ENCODE measurements at places on chromosomes 16 and 17.

- no peak for DNase-seq
These were observed 28.0 kb upstream of the ADCY7 start for GRCh38 chr16:50238314-50238713.

- no peak for DNase-seq
These were observed 81.2 kb downstream of the TOX3 start for GRCh38 chr16:52465711-52466267.

DNA sequence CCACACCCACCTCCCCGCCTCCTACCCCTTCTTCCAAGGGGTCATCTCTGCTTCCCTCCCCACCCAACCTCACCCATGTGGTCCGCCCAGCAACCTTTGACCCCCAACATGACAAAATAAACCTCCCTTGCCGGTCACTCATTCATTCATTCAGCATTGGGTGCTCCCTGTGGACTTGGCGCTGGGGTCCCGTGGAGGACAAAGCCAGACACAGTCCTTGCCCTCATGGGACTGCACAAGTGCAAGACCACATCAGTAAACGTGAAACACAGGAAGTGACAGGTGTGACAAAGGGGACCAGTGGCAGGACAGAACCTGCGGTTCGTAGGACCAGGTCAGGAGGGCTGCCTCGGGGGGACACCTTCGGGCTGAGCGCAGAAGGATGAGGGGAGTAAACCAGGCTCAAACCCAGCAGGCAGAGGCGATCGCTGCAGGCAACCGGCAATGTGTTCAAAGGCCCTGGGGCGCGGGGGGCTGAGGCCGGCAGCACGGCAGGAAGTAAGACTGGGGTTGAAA, 185.4 kb downstream of the SEC14L1 start:
- DNase-seq, result no peak

- no peak for DNase-seq
These were observed 21.6 kb downstream of the POLR3E start for GRCh38 chr16:22318690-22319358.

- DNase-seq, result peak; percentile 44
These were observed at the start of gene SLC47A1 for GRCh38 chr17:19533718-19534561. TSS of gene SLC47A1 (plus strand) at chr17:19533854. CDS start at chr17:19533940, 86 bp downstream.

DNA sequence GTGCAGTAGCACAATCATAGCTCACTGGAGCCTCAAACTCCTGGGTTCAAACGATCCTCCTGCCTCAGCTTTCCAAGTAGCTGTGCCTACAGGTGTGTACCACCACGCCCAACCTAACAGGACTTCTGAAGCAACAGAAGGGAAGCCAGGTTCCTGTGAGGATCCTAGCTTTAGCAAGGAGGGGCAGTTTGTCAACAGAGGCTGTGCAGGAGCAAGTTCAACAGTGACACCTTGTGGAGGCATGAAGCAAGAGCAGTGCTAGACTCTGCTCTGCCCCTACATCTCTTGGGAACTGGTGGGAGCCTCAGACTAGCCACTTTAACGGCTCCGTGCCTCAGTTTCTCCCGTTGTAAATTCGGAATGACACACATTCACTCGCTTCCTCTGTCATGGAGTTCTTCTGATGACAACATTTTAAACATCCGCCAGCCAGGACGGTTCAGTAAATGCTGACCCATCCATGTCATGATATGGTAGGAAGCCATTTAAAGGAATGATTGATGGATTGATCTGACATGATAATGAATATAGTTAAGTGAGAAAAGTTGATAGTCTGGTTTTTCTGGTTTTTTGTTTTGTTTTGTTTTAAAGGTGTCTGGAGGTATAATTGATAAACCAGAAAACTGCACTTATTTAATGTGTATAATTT, 218.7 kb downstream of the MRTFB start:
- no peak for DNase-seq

- no peak for DNase-seq
These were observed 225.9 kb downstream of the SEC14L1 start for GRCh38 chr17:77366558-77367245.

DNA sequence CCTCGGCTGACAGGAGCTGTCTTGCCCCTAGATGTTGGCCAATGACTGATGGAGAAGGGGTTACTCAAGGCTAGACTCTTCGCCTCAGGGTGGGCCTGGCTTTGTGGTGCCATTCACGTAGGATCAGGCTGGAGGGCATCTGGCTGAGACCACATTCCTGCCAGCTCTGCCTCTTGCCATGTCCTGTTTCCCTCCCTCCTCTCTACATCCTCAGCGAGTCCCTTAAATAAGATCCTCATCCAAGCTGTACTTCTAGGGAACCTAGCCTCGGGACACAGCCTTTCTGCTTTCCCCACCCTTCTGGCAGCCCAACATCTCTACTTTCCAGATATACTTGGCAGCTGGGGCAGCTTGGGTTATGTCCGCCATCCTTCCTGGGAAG, 27.9 kb upstream of the EFCAB13 start:
- DNase-seq, result no peak

GRCh38 chr17:48961516-48962233, 6.7 kb downstream of the GIP start:
- no peak for DNase-seq

DNA sequence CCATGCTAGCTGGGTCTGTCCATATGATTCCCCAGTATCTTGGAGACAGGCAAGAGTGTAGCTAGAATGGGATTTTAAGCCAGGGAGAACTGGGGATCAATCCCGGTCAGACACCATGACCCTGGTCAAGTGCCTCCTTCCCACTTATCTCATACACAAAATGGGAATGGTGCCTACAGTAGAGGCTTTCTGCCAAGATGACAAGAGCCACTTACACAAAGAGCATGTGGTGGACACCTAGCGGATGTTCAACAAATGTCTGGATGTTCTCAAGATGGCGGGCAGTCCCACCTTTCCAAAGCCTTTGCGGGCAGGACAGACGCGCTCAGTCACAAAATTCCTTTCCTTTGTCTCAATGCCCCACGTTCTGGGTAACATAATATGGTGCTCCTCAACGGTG, 57.3 kb downstream of the MAF start:
- no peak for DNase-seq

DNA sequence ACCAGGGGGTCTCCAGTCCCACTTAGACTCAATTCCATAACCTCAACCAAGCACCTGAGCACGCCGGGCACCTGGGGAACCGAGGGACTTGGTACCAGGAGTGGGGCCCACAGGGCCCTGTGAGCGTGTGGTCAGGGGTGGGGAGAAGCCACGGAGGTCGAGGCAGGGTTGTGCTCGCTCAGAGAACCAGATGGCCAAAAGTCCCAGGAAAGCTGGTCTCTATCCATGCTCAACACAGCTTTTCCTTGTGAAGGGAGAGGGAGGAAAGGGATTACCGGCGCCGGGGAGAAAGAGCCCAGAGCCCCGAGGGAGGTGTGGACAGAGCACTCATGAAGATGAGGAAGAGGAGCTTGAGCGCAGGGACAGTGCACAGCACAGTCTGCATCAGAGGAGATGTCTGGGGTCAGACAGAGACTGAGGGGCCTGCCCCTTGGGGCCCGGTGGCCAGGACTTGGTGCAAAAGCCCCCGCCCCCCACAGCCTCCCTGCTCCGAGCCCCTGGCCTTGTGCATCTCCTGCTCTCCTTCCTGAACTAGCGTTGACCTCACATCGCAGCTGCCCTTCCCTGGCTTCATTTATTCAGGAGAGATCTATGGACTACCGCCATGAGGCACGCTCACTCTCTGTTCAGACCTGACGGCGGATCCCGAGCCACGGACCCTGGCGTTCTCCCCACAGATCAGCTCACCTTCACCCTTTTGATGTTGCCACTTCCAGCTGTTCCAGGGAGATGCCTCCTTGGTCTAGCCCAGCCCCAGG, 355.4 kb upstream of the TNRC6C start:
- DNase-seq, result no peak

GRCh38 chr17:4934173-4934979, 2.3 kb downstream of the GP1BA start:
- DNase-seq, result no peak

DNA sequence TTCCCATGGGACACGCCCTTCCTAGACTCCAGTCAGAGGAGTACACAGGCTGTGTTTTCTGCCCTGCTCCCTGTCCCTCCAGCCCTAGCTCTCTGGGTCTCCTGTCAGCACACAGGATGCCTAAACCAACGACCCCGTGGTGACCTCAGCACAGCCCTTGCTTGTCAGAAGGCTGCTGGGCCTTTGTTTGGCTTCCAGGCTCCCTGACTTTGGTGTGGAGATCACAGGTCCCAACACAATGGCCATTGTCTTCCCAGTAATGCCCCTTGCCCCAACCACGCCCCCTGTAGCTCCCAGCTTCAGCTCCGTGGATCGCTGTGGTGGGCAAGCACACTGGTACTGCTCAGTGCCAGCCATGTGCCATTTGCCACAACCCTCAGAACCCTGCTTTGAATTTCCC, 15.0 kb downstream of the HNF1B start:
- no peak for DNase-seq

- no peak for DNase-seq
These were observed 5.9 kb downstream of the ZNF646 start for GRCh38 chr16:31080035-31080629.

GRCh38 chr17:7317161-7317803, 2.1 kb upstream of the GPS2 start:
- DNase-seq, result no peak

GRCh38 chr17:2724784-2725164, 13.2 kb upstream of the CLUH start:
- peak; percentile 68 for DNase-seq

DNA sequence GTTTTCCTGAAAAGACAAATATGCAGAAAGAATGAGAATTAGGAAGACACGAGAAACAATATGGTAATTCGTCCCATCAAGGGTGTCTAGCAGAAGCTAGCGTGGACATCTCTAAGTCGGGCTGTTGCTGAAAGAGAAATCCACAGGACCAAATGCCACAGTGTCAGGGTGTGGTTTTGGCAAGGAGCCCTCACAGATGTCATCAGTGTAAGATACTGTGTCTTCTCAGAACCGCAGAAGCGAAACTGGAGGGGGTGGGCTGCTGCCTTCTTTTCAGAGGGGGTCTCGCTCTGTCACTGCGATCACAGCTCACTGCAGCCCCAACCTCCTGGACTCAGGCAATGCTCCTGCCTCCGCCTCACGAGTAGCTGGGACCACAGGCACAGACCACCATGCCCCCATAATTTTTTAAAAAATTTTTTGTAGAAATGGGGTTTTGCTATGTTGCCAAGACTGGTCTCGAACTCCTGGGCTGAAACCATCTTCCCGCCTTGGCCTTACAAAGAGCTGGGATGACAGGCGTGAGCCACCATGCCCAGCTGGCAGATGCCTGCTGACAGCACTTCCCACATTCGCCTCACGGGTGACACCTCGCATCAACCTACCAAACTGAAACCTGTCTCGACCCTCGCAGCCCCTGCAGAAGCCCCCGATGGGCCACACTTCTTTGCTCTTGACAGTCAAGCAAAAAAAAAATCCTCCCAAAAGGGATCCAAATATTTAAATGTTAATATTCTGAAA, 26.2 kb downstream of the TRAP1 start:
- no peak for DNase-seq

DNA sequence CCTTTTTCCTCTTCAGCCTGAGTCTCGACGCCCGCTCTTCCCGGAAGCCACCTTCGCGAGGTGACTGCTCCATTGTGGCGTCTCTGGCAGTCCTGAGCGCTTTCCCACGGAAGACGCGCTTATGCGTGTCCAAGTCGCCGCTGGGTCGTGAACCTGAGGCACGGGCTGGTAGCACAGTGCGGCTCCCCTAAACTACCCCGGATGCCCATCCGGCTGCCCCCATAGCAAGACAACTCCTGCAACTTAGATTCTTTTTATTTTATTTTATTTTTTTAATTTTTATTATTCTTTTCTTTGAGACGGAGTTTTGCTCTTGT, 2.1 kb upstream of the ESRP2 start:
- DNase-seq, result no peak

GRCh38 chr16:4477966-4478365, 1.8 kb downstream of the HMOX2 start:
- DNase-seq, result no peak

DNA sequence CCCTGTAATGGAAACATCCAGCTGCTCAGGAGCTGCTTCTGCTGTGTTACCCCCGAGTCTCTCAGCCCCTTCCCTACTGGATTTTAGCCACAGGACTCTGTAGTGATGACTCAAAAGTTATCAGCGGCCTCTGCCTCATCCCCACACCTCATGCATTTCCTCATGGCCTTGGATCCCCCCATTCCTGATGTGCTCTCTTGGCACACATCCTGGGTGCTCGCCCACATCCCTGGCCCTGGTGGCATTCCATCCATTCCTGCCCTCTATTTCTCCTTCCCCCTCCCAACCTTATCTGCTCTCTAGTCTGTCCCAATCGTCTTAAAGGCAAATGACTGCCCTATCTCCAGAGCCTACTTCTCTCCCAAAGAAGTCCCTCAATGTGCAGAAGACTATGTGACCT, 24.6 kb downstream of the MARF1 start:
- no peak for DNase-seq

DNA sequence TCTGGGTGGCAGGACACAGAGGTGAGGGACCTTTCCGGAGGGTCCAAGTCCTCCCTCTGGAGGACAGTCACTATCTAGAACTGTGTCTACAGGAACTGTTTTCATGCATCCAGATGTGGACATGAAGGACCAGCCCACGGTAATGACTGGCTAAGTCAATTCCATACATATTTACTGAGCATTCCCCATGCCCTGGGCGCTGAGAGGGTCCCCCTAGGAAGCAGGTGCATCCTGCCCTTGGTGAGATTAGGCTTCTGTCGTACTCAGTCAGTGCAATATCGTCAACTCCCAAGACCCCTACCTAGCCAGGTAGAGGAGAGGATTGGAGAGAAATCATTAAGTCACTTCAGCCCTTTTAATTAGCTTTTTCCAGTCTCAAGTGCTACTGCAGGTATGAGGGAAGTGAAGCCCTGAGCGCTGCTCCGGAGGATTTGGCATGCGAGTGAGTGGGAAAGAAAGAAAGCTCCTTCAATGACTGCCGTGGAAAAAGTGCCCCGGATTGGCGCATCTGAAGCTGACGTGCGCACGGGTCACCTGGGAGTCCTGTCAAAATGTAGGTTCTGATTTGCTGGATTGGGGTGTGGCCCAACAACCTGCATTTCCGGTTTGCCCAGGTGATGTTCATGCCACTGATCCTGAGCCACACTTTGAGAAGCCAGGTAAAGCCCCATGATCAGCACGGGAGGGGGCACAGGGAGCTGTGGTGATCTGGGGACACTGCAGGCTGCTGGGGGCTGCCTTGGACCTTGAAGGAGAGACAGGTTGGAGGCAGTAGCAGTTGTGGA, 367.4 kb upstream of the TNRC6C start:
- no peak for DNase-seq

GRCh38 chr17:68384941-68385340, 72.4 kb downstream of the WIPI1 start:
- no peak for DNase-seq

DNA sequence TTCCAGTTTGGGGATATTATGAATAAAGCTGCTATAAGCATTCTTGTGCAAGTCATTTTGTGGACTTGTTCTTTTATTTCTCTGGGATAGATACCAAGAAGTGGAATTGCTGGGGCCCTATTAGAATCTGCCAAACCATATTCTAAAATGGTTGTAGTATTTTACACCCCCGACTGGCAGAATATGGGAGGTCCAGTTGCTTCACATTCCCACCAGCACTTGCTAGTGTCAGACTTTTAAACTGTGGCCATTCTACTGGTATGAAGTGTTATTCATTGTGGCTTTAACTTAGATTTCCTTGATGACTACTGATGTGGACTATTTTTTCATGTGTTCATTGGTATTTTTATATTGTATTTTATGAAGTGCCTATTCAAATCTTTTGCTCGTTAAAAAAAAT, 18.1 kb upstream of the NUP93 start:
- DNase-seq, result no peak

GRCh38 chr16:12182212-12182611, 205.7 kb downstream of the SNX29 start:
- no peak for DNase-seq

- no peak for DNase-seq
These were observed 7.7 kb downstream of the CHAD start for GRCh38 chr17:50460831-50461526.

Measured in frontal cortex (tissue), 4 donors.